ENCODE measurements at places on chromosomes 7 and 10.

DNA sequence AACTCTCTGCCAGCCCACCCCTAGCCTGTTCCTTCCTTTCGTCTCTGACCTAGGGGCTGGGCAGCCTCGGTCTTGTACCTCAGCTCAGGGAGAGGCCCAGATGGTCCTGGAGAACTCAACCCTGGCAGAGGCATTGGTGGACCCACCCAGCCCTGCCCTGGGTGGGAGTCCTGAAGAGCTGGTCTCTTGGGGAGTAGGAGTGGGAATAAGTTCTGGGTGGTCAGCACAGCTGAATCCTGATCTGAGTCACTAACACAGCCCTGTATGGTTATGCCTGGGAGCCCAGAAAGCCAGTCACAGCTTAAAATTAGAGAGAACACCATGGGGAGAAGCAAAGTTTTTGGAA, 84.0 kb downstream of the SORBS1 start:
- DNase-seq = no peak

- no peak for DNase-seq
Measured at GRCh38 chr7:35909870-35910357, 109.1 kb downstream of the SEPTIN7 start.

DNA sequence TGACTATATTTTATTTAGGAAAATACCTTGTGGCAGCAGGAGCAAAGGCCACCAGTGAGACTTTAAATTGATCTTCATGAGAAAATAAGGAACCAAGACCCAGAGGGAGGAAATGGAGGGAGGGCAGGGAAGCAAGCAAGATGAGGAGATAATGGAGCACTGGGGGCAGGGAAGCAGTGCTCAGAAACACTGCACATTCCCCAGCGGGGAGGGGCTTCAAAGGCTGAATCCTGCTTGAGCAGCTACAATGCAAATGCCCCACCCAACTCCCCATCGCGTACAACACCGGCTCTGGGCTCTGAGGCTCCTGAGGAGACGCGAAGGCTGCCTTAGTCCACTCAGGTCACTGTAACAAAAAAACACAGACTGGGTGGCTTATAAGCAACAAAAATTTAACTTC, 503.8 kb downstream of the GRID1 start:
- no peak for DNase-seq

GRCh38 chr7:25922296-25922695, 229.7 kb upstream of the NFE2L3 start:
- DNase-seq = no peak
